ENCODE measurements at places on chromosomes 16 and 17.

DNA sequence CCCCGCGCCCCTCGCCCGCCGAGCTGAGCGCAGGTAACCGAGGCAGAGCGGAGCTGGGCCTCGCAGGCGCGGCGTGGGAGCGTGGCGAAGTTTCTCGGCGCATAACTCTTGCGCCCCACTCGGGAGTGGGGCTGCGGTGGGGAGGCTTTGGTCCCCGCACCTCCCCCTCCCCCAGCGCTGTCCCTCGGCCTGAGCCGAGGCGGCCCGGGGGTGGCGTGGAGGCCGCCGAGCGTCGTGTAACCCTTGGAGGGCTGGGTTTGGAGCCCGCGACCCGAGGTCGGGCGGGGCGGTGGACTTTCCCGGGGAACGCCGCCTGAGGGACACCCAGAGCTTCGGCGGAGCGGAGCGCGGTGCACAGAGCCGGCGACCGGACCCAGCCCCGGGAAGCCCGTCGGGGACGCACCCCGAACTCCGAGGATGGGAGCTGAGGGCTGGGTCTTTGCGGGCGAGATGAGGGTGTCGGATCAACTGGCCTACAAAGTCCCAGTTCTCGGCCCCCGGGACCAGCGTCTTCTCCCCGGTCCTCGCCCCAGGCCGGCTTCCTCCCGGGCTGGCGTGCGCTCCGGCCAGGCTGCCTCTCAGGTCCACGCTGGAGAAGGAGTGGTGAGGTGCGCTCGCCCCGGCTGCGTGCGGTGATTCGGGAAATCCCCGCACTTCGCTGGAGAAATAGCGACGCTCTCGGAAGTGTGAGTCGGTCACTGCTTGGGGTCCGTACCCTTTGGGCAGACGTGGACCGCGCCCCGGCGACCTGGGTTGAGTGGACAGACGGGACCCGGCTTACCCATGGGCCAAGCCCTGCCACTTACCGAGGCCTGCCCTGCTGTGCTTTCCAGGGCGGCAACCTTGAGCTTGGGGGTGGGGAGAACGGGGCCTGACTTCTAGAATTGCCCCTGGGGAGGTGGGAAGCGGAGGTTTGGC is 168.4 kb downstream of the RAB11FIP4 start:
- DNase-seq, result no peak

GRCh38 chr17:77772461-77772897 is 186.0 kb upstream of the TNRC6C start:
- DNase-seq, result no peak

DNA sequence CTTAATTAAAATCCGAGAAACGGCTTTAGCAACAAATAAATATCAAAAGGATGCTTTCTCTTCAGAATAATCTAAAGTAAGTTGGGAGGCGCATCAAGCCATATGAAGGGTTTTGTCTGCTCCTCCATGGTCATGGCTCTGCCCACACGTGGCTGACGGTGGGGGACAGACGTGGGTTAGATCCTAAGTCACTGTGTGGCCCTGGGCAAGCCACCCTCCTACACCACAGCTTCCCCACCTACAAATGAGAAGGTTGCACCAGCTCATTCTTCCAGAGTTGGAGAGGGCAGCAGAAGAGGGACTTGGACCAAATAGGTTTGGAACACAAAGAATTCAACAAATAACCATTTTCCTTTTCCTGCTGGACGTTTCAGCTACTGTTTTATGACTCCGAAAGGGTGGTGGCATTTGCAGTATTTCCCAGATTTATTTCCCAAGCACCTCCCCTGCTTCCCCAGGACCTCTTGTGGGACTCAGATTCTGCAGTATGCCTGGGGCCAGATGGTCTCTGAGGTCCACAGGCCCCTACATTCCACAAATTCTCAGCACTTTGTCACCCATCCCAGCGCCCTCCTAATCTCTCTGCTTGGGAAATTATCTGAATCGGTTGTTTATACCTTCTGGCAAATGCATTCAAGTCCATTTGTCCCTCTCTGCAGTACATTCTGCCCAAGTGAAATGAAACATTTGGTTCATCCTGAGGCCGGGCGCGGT is 17.8 kb downstream of the LRRC75A start:
- no peak for DNase-seq

DNA sequence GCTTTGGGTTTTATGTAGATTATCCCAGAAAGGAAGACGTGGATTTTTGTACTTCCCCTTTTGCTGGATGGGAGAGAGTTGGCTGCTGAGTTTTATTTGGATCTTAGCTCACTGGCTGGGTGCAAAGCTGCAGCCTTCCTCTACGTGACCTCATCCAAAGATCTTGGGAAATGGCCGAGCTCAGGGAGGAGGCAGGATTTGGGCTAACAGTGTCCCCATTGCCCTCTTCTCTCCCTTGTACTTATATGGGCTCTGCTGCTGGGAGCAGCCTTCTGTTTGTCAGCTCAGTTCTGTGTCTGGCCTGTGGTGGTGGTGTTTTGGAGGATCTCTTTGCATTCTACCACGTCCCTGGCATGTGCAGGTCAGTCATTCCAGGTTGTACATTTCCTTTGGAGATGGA is 2.0 kb downstream of the AOC3 start:
- DNase-seq, result no peak

DNA sequence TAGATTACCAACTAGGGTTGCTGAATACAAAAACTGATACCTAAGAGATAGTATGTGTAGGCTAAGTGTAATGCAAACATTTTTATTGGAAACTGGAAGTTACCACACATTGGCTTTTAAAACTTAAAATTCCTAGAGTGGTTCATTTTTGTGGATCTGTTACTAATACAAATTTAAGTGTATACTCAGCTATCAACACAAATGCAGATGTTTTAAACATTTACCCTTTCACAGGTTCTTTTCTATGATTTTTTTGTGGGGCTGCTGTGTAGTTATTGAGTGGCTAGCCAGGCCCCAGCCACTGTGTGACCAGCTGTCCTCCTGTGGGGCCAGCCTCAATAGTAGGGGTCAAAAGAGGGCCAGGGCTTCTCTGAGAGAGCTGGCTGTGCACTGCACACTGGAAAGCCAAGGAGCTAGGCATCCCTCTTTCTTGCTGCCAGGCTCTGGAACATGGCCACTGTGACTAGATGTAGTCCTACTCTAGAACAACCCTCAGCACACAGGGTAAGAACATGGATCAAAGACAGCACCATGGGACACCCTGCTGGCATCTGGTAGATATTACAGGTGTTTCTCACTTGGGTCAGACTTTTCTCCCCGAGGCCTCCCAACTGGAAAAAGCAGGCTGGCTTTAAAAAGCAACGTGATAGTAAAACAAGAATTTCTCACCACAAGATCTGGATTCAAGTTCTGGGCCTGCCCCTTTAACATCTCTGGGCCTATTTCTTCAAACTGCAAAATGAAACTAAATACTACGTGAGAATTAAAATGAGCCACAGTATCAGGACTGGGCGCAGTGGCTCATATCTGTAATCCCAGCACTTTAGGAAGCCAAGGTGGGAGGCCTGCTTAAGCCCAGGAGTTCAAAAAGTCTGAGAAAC is 7.3 kb upstream of the VEZF1 start:
- peak; percentile 68 for DNase-seq

- DNase-seq, result no peak
Measured at GRCh38 chr17:71342737-71343136, 778.1 kb upstream of the SOX9 start.

DNA sequence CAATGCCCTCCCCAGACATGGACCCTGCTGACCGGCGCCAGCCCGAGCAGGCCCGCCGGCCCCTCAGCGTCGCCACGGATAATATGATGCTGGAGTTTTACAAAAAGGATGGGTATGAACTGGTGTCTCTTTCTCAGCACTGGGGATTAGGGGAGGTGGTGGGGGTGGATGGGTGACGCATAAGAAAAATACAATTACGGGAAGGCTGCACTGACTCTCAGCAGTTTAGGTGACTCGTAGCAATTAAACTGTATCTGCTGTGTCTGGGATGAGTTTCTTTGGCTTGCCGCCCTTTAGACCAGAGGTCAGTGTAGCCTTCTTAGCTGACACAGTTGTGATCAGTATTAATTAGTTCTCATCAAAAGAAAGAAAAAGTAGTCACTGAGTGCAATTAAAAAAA is 59.0 kb downstream of the ELAC2 start:
- no peak for DNase-seq

GRCh38 chr17:37726248-37726647 is 18.6 kb downstream of the HNF1B start:
- no peak for DNase-seq

DNA sequence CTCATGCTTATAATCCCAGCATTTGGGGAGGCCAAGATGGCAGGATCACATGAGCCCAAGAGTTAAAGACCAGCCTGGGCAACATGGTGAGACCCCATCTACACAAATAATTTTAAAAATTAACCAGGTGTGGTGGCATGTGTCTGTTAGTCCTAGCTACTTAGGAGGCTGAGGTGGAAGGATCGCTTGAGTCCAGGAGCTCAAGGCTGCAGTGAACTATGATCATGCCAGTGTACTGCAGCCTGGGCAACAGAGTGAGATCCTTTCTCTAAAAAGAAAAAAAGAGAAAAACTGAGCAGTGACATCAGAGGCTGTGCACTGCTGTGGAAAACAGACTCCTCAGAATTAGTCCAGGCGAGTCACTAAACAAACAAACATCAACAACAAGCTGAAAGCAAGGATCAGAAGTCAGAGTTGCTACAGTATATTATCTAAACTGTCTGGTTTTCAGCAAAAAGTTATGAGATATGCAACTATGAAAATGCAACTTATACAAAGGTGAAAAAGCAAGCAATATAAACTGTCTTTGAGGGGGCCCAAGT is 39.3 kb downstream of the CBFB start:
- DNase-seq, result no peak

DNA sequence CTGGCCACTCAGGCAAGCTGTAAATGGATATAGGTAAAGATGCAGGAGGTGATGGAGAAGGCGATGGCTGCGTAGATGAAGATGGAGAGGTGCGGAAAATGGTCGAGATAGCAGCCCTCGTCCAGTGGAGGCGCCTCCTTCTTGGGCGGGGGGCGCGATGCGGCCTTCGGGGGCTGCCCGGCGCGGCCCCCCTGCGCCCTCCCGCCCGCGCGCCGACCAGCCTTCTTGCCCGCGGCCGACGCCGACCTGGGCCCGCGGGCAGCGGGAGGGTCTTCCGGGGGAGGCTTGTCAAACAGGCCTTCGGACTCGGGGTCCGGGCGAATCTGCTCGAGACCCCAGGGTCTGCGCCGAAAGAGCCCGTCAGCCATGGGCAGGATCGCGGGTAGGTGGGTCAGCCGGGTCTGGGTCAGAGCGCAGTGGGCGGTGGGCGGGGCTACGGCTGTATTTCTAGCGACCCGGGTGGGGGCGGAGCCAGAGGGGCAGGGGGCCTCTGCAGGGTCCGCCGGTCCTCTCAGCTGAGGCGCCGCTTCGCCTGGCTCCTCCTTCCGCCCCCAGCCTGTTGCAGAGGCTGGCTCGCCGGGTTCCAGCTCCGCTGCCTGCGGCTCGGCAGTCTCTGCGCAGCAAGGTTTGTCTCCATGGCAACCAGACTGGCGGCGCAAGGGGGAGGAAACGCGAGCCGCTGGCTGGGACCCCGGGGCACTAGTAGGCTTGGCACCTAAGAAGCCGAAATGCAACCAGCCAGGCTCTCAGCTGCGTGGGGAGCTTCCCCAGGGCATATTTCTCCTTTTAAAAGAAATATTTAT is 14.4 kb downstream of the MIS12 start:
- DNase-seq, result peak; percentile 87

- DNase-seq, result no peak
Measured at GRCh38 chr17:64447526-64447925, 1.4 kb upstream of the MILR1 start.

- DNase-seq, result no peak
Measured at GRCh38 chr16:12435018-12435417, 368.7 kb downstream of the CPPED1 start.

- no peak for DNase-seq
Measured at GRCh38 chr17:21096874-21097273, 29.9 kb upstream of the DHRS7B start.

- DNase-seq, result peak; percentile 61
Measured at GRCh38 chr16:77788181-77789084, at the start of gene VAT1L. VAT1L (plus strand) TSS chr16:77788564; CDS start chr16:77788683, 119 bp downstream.

DNA sequence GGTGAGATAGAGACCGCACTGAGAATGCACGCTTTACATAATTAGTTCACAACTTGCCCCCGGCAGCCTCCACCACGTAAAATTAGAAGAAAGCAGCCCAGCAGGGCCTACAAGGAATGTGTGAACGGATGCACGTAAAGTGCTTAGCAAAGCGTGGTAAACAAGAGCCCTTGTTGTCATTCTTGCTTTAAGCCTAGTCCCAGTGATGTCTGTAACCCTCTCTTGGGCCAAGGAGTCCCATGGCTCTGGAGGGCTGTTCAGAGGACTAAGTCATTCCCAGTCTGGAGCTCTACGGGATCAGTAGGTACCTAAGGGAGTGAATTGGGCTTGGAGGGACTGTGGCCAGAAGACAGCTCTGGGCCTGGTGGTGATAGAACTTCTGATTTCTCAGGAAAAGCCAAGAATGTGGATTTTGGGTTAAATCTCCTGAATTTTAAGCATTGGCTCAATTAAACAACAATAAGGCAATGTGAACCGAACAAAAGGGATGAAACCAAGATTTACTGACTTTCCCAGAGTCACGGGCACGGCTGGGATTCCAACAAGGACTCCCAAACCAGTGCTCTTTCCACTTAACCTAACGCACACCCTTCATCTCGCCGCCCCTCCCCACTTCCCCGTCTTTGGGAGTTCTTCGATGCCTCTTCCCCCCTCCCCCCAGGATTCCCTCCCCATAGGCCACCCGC is 775 bp upstream of the CHP2 start:
- DNase-seq, result no peak

GRCh38 chr17:9192010-9192409 is 170.7 kb downstream of the NTN1 start:
- no peak for DNase-seq

- no peak for DNase-seq
Measured at GRCh38 chr16:50440531-50440930, 71.7 kb upstream of the BRD7 start.

GRCh38 chr17:69462882-69463281 is 48.4 kb downstream of the MAP2K6 start:
- no peak for DNase-seq

- peak; percentile 59 for DNase-seq
Measured at GRCh38 chr17:76085066-76085730, 6.2 kb downstream of the ZACN start.

DNA sequence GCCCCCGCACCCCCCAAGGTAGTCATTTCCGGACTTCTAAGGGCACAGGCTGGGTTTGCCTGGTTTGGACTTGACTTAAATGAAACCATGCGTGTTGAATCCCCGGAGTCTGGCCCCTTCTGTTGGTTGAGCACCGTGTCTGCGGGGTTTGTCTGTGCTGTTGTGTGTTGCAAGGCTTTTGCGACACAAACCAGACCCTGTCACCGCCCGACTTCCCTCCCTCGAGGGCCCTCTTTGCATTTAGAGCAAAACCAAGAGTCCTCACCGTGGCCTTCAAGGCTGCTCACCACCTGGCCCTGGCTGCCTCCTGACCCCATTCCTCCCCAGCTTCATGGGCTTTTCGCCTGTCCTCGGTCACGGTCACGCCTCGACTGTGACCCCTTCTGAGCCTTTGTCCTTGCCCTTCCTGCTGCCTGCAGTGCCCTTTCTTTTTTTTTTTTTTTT is 7.4 kb downstream of the CRISPLD2 start:
- peak; percentile 17 for DNase-seq

DNA sequence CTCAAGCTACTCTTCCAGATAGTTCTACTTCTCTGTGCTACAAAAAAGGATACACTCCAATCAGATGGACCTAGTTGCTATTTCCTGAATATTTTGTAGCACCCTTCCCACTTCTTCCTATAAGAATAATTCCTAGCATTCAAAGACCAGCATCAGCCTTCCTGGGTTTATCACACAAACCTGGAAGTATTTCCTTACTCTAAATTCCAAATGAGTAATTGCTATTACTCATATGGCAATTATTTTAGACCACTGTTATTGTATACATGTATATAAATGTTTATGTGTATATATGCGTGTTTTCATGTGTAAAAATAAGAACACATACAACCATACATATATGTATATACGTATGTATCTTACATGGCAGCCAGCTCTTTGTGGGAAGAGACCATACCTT is 130.6 kb downstream of the MYO1D start:
- no peak for DNase-seq

All from NCI-H1417 (cell line).